ENCODE measurements at places on chromosomes 11 and 22.

GRCh38 chr22:44313385-44314006 is 745 bp upstream of the SHISAL1 start:
- no peak for DNase-seq

- DNase-seq: no peak
These were observed 654 bp upstream of the SYT8 start for GRCh38 chr11:1834062-1834610.

DNA sequence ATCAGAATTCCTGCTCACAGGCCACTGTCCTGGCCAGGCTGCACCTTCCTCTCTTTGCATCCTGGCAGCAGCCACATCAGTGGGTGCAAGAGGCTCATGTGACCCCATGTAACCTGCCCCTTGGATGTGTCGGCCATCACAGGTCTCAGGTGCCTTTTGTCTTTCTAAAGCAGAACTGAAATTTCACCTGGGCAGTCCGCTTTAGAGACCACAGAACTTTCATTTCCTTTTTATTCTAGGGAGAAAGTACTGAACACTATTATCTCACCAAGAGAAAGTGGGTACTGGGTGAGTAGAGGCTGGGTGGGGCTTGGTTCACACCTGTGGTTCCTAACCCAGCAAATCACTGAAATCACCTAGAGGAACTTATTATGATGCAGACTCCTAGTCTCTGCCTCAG is 51.7 kb upstream of the NUP160 start:
- no peak for DNase-seq

GRCh38 chr22:49208768-49209252 is 618.9 kb downstream of the BRD1 start:
- no peak for DNase-seq

- DNase-seq: no peak
These were observed 5.9 kb downstream of the IGSF9B start for GRCh38 chr11:133950874-133951326.

DNA sequence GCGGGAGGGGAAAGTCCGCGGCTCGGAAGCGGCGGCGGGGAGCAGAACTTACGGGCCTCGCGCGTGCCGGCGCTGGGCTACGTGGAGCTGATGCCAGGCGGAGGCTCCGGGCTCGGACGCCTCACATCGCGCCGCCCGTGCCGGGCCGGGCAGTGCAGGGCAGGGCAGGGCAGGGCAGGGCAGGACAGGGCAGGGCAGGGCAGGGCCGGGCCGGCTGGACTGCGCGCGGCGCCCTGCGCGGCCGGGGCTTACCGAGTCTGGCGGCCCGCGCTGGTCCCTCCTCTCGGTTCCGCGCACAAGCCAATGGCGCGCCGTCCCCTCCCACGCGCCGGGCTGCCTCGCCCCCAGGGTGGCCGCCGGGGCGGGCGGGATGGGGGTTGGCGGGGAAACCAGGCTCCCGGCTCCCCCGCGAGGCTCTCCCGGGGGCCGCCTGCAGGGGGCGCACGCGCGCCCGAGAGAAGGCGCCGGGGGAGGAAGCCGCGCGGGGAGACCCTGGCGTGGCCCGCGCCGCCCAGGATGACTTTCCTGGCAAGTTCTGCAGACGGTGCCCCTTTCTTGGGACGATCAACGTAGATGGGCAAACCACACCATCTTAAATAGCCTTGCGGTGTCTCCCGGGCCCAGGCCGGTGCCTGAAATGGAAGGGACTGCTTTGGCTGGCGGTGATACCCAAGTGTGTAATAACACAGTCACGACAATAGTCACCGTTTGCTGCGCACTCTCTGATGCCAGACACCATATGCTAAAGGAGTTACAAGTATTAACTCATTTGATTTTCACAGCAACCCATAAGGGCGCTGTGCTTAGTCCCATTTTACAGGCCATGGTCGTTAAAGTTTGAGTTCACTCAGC is at the start of gene TP53I11:
TSS of gene TP53I11 (minus strand) at position 259 of the 852 bp plus-strand sequence. CDS start 12,548 bp downstream, outside the sequence.
- DNase-seq: peak; percentile 14

Measured in activated naive CD4-positive, alpha-beta T cell (primary cell).